ENCODE measurements at places on chromosomes 1 and 21.

- no peak for DNase-seq
These were observed at the start of gene ADAMTS5 for GRCh38 chr21:26967062-26967913. ADAMTS5 (minus strand) TSS chr21:26967088; CDS start chr21:26966391, 697 bp downstream.

DNA sequence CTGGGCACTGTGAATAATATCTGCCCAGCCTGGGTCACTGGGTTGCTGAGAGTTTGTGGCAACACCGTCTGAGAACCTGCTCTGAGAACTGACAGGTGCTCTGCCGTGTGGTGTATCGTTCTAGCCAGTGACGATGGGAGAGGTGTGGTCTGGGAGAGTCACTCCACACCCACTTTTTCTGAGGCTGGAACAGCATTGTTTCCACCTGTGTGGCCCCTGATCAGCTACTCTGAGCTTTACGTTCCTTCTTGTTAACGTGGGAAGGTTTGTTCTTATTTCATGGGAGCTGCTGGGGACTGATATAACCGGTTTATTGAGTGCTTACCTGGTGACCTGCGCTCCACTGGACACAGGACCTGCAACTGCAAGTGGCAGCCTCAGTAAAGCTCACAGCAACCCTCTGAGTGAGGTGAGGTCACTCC lies 34.8 kb upstream of the TENT5C start:
- no peak for DNase-seq

- DNase-seq = no peak
These were observed 355.8 kb upstream of the PTBP2 start for GRCh38 chr1:96365596-96366390.

DNA sequence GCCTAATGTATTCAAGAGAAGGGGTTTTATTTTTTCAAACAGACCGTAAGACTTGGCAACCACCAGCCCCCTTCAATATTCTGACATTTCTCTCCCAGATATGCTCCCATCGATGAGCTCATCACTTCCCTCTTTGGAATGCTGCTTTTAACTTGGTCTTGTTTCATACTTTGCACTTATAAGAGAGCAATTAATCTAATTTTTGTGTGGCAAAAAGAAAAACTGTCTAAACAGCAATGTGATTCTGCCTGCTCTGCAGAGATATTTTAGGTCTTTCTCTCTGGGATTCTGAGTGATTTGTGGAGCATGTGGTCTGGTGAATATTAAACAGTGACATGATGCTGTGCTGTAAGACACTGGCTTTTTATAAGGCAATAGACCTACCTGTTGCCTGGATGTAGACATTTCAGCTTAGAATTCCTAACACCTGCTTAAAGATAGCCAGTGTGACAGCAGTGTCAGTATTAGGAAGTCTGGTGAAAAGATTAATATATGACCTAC lies 284.8 kb downstream of the BACH1 start:
- no peak for DNase-seq

DNA sequence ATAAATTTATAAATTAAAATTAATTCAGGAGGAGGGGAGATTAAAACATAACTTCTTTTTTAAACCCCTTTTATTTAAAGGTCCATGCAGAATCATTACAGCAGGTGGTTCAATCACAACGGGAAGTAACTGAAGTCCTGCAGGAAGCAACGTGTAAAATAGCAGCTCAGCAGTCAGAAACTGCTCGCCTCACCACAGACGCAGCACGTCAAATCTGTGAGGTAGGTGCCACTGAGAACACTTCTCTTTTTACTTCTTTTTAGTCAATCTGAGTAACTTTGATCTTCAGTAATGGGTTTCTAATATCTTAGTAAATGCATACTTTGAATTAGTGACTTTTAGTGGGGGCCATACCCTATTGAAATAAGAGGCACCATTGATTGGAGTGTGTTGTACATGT lies 87.0 kb downstream of the CEP350 start:
- no peak for DNase-seq

- DNase-seq = no peak
These were observed 1095.3 kb downstream of the ADGRL2 start for GRCh38 chr1:82896036-82896435.

- DNase-seq = no peak
These were observed 9.2 kb downstream of the GPR157 start for GRCh38 chr1:9119745-9120144.

GRCh38 chr1:218759795-218760194 lies 413.9 kb upstream of the LYPLAL1 start:
- no peak for DNase-seq

- DNase-seq = no peak
These were observed 11.3 kb upstream of the MFSD2A start for GRCh38 chr1:39943471-39944290.

DNA sequence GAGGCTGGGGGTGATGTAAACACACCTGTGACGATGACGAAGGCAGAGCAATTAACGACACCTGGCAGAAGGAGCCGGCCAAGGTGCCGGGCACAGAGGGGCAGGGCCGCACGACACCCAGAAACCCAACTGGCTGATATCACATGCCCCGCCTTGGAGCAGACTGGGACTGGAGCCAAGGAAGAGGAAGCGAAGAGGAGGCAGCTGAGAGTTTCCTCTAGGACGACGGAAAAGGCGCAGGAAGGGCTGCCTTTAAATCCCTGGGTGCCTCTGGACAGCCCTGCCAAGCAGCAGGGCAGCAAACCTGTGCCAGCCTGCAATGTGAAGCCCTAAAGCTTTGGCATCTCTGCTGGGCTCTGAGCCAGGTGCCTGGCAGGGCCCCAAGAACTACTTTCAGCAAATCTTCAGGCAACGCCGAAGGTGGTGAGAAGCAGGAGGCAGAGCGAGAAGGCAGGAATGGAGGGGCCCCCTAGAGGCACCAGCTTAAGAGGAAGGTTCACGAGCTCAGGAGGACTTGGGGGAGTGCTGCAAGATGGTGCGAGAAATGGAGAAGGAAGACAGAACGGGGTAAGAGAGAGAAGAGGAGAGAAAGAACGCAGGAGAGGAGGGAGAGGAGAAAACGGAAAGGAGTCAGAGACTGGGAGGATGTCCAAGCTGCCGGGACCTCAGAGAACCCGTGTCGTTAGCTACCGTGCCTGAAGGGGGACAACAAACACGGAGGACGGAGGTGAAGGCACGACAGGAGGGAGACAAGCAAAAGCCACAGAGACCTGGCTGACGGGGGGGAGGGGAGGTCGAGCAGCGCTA lies 25.3 kb upstream of the PEF1 start:
- DNase-seq = peak; percentile 9

DNA sequence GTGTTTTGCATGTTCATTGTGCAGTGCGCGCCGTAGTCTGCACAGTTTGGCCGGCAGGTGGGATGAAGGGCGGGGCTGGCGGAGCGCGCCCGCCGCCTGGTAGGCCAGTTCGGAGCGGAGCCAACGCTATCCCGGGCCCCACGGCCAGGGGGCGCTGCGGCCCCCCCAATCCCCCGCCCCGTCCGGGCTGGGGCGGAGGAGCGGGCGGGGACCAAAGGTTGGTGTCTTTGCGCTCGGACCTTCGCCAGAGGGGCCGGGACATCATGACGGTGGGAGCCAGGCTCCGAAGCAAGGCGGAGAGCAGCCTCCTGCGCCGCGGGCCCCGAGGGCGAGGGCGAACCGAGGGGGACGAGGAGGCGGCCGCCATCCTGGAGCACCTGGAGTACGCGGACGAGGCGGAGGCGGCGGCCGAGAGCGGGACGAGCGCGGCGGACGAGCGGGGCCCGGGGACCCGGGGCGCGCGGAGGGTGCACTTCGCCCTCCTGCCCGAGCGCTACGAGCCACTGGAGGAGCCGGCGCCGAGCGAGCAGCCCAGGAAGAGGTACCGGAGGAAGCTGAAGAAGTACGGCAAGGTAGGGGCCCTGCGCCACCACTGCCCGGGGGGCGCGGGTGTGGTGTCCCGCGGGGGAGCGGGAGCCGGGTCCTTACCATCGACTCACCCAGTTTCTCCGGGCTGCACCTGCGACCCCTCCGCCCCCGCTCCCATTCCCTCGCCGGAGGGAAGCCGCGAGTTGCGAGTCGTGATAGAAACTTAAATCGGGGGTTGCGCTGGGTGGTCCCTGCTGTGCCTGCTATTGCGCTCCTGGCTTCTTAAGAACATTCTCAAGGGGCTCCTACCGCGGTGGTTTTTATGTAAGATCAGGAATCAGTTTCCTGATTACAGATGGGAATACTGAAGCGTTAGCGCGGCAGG lies at the start of gene C1orf115:
TSS of gene C1orf115 (plus strand) at position 224 of the 913 bp plus-strand sequence. CDS start at position 264, 40 bp downstream.
- peak; percentile 79 for DNase-seq

GRCh38 chr1:165900576-165901380 lies 73.4 kb downstream of the UCK2 start:
- DNase-seq = no peak

DNA sequence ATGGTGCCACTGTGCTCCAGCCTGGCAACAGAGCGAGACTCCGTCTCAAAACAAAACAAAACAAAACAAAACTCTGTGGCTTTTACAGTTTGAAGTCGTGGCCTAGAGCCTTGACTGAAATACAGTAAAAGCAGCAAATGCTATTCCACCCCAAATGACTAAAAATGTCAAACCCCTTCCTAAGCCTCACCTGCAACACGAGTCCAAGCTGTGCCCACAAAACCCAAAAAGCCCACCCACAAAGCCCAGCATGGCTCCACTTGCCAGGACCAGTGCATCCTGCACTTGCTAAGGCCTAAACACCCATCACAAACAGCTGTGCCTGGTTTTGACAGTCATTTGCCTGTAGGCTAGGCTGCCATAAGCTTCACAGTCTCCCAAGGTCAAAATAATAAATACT lies 21.3 kb downstream of the VAV3 start:
- no peak for DNase-seq

GRCh38 chr1:215360758-215361157 lies 206.3 kb upstream of the KCTD3 start:
- no peak for DNase-seq

DNA sequence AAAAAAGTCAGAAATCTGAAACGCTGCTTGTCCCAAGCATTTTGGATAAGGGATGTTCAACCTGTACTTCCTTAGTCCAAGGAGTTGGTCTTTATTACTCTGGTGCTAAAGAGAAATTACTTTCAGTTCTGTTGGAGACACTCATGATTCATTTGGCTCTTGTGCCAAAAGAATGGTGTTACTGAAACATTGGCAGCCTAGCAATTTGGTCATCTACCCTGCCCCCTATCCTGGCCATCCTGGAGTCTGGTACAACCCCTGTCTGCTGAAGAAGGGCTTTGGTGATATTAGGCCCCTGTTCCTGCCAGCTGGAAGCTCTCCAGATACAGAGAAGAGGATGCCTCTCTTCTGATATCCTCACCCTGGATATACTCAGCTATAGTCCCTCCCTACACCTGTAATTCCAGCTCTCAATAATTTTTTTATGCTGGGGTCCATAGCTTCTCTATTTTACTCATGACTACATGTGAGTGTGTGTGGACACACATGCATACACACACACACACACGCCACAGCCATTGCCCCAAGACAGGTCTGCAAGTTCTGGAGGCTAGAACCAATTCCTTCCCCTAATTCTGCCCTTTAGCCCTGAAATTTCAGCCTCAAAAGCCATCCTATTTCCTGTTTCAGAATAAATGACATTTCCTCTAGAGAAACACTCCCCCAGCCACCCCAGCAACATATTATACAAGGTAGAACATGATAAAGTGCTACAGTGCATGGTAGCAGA lies 40.0 kb downstream of the LHX8 start:
- no peak for DNase-seq

DNA sequence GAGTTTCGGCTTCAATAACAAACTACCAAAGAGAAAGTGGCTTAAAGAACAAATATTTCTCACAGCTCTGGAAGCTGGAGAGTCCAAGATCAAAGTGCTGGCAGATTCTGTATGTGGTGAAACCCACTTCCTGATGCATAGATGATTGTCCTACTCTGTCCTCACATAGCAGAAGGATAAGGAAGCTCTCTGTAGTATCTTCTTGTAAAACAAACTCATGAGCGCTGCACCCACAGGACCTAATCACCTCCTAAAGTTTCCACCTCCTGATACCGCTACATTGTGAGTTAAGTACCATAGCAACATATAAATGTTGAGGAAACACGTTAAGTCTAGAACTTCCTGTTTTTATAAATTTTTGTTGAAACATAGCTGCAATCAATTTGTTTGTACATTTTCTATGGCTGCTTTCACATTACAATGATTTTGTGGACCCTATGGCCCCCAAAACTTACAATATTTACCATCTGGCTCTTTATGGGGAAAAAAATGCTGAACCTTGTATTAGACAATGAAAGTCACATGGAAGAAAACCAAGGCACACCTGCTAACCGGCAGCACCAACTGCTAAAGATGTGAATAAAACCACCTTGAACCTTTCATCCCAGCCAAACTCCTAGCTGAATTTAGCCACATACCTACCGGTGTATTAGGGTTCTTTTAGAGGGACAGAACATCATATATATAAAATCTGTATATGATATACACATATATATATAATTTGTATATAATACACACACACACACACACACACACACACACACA lies 1423.4 kb downstream of the NCAM2 start:
- no peak for DNase-seq

- peak; percentile 21 for DNase-seq
These were observed 871 bp downstream of the PINK1 start for GRCh38 chr1:20634065-20634593.

- DNase-seq = no peak
These were observed 74.6 kb upstream of the TENT5C start for GRCh38 chr1:117531222-117531621.

GRCh38 chr1:88892357-88892877 lies 1.1 kb upstream of the GTF2B start:
- DNase-seq = no peak

GRCh38 chr1:23774174-23774880 lies 3.9 kb upstream of the PITHD1 start:
- DNase-seq = no peak

DNA sequence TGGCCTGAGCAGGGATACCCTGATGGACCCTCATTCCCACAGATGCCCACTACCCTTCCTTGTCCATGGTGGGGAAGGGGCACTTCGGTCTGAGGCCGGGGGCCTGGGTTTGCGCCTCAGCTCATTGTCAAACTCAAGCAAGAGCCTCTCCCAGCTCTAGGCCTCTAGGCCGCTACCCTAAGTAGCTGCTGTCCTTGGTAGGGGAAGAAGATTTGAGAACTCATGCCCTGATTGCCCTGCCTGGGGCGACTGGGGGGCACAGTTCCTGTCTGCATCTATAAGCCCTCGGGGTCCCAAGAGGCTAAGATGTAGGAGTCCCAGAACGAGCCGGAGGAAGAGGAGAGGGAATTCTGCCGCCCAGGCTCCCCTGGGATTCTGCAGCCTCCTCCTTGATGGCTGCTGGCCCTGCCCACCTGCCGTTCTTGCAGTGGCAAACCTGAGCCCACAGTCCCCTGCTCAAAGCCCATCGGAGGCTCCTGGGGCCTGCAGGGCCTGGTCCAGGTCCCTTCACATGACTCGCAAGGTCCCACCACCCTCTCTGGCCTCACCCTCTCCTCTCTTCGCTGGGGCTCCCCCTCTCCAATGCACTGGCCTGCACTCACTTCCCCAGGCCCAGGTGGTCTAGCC lies 20.4 kb upstream of the CASZ1 start:
- DNase-seq = no peak

- DNase-seq = no peak
These were observed 61.6 kb upstream of the DEPDC1 start for GRCh38 chr1:68558321-68559026.

- DNase-seq = no peak
These were observed 89.4 kb downstream of the PTPRU start for GRCh38 chr1:29325675-29326074.

- DNase-seq = no peak
These were observed 17.9 kb downstream of the CSTB start for GRCh38 chr21:43758111-43758641.

GRCh38 chr1:77991638-77992037 lies 12.8 kb upstream of the FUBP1 start:
- DNase-seq = no peak

GRCh38 chr1:33093004-33093403 lies 12.1 kb downstream of the AZIN2 start:
- no peak for DNase-seq

GRCh38 chr1:67460676-67461500 lies 30.7 kb upstream of the SERBP1 start:
- no peak for DNase-seq

GRCh38 chr1:175434283-175434860 lies 241.8 kb upstream of the KIAA0040 start:
- DNase-seq = no peak
